ENCODE measurements at places on chromosomes 16 and 17. TPM values are rescaled to one million over a fixed set of nuclear protein-coding genes. Genes with fewer than 3 reads are reported as not detected.

- DNase-seq, result peak; percentile 37
These were observed 56.0 kb downstream of the TNFRSF13B start for GRCh38 chr17:16915752-16916556.

DNA sequence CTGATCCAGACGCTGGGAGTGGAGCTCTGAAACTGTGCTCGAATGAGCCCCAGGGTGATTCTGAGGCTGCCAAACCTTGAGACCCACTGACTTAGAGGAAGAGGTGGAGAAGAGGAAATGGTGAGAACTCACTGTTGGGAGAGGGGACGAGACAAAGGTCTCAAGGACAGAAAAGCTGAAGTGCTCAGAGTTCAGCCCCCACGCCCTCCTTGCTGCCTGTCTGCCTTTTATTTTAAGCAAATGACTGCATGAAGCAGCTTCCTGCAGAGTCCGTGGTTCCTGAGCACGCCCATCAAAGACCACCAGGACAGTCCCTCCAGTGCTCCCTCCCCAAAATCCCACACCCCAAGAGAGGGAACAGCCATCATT lies 20.4 kb downstream of the COTL1 start:
- DNase-seq, result no peak

GRCh38 chr17:21046216-21046615 lies 3.4 kb upstream of the USP22 start:
- no peak for DNase-seq

DNA sequence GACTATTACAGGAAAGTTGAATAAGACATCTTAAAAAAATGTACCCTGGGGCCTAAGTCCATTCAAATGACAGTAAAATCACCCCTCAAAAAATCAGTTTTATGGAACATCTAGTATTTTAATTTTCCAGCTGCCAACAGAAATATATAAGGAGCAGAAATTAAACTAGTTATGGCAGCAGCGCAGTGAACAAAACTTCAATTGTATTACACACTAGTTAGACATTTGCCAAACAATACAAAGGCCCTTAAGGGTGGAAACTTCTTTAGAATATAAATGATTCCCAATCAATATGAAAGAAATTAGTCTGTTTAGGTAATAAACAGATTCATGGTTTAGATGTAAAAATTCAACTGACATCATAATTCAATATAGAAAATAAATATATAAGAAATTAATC lies 18.1 kb upstream of the RFFL start:
- DNase-seq, result no peak

Gene WFIKKN1
- 0.33 TPM for total RNA-seq

DNA sequence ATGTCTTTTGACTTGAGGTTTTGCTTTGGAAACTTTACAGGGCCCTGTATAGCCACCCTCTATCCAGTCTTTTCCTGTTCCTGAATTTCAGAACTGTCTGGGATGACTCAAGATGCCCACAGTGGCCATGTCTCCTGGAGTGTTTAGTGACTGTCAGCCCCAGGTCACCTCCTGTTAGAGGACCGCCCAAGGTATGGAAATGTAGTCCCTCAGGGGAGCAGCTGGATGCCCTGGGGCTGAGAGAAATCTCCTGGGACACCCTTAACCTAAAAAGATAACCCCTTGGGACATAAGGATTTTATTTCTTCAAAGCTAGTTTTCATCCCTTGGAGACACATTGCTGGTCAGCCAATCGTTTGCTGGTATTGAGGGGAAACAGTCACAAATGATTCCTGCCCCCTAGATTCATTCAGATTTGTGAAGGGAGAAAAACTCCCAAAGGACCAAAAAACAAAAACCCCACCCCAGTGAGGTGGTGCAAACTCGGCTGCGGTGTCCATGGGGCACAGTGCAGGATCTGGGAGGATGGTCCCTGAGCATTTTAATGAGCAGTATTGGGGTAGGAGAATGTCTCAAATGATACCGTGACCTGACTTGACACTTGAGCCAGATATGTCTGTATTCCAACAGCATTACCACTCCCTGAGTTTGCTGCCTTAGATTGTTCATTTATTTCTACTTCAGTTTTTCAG lies 1.7 kb downstream of the ZNF267 start:
- no peak for DNase-seq

DNA sequence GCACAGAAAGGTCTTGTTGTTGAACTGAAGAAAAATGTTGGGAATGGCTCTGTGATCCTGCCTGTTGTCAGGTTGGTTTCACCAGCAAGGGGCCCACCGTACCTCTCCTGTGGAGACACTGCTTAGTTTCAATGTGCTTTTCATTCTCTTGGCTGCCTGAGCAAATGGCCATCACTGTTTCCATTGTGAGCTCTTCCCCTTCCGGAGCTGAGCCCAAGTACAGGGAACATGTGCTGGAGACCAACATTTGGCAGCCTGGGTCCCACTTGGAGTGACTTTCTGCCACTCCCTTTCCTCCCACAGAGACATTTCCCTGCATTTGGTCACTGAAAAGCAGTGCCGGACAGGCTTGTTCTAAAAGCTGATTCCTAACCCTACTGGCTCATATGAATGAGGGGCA lies 23.1 kb downstream of the GABARAPL2 start:
- DNase-seq, result no peak

Gene GHDC
- 10.5 TPM for total RNA-seq

DNA sequence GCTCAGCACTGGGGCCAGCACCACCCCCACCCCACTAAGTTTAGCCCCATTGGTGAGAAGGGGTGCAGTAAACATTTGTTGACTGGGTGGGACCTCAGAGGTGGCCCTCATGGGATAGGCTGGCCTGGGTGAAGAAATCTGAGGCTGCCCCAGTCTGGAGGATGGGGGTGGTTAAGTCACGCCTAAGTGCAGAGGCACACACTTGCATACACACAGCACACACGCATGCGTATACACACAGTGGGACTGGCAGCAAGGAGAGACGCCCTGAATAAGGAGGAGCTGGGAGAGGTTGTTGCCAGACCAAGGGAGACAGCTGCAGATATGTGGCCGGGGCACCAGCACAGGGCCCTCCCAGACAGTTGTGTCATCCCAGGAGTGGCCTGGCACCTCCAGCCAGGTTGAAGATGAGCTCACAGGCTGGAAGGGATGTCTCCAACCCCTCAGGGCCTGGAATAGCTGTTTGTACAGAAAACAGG lies 3.0 kb upstream of the BCAR1 start:
- no peak for DNase-seq

- peak; percentile 44 for DNase-seq
These were observed 1.5 kb upstream of the PRR29 start for GRCh38 chr17:63996430-63997182.

DNA sequence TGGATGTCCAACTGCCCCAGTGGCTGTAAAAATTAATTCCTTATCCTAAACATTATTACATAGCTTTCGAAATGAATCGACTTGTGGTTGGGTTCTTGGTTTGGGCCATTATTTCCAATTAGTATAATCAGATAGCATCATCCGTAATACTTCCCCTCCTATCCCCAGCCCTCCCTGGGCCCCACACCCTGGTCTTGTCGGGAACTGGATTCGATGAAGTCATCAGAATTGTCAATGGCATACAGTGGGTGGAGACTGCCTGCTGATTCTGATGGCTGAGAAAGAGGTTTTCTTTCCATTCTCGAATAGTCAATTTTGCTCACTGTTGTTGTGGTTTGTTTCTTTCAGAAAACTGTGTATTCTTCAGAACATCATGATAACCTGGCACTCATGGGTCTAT lies 395.1 kb downstream of the SEC14L1 start:
- no peak for DNase-seq

- no peak for DNase-seq
These were observed 481.9 kb downstream of the SOX9 start for GRCh38 chr17:72602517-72603419.

DNA sequence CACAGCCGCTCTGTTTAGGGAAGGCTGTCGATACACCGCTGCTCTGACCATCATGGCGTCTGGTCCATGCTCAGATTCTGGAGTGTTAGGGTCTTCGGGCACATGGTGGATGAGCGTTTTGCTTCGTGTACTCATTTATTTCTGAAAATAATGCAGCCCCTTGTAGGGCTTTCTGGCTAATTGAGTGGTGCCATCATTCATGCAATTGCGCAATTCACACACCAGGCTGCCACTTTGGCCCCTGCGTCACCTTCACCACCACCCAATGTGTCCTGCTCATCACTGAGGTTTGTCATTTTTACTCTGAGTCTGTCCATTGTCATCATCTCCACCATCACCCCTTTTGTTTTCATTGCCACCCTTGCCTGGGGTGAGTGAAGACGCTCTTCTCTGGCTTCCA lies 557.4 kb downstream of the WWOX start:
- DNase-seq, result no peak

Gene RCVRN
- not detected for total RNA-seq

Gene LCAT
- total RNA-seq, result 15.7 TPM

DNA sequence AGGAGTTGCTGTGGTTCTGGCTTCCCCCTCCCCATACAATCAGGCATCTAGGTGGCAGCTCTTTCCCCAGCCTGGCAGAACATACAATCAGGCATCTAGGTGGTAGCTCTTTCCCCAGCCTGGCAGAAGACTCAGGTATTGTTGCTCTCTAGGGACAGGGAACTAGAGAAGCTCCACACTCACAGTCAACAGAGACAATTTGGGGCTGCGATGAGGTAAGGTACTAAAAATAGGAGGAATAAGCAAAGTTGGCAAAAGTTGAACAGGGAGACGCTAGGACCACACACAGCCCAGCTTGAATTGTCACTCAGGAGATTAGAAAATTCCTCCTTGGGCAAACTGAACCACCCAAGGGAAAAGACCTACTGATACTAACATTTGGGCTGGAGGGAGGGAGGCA lies 315.5 kb upstream of the CDH5 start:
- no peak for DNase-seq

DNA sequence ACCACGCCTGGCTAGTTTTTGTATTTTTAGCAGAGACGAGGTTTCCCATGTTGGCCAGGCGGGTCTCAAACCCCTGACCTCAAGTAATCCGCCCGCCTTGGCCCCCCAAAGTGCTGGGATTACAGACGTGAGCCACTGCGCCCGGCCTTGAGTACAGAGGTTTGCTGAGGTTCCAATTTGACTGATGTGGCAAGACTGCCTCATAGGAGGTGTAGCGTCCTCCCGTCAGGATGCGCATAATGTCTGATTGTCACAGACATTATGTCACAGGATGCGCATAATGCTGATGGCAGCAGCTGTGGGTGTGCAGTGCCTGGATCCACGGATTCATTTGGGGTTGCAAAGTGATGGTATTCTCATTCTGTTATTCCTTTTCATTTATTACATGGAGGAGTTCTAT lies 45.2 kb downstream of the HAPSTR1 start:
- no peak for DNase-seq

GRCh38 chr16:24745391-24745790 lies 15.9 kb downstream of the TNRC6A start:
- DNase-seq, result no peak

Gene NDUFAF8
- total RNA-seq, result 52.5 TPM

- DNase-seq, result no peak
These were observed 145.8 kb downstream of the CYLD start for GRCh38 chr16:50887500-50888298.

- no peak for DNase-seq
These were observed 2.9 kb upstream of the KANSL1 start for GRCh38 chr17:46195939-46196716.

- DNase-seq, result no peak
These were observed 946.3 kb downstream of the KCNJ2 start for GRCh38 chr17:71115669-71115972.

- DNase-seq, result no peak
These were observed 13.5 kb downstream of the TBCD start for GRCh38 chr17:82765371-82765770.

DNA sequence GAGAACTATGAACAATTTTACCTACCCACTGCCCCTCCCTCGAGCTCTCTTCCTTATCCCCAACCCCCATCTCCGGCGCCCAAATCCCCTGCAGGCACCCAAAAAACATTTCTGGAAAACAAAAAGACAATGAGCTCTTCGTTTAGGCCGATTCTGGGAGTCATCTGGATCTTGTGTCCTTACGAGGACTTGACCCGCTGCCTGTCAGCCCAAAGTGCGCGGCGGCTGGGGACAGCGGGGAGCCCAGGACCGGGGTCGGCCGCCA lies 524 bp downstream of the STRADA start:
- DNase-seq, result no peak

GRCh38 chr17:57518587-57519581 lies 226.2 kb downstream of the CCDC182 start:
- no peak for DNase-seq

- DNase-seq, result no peak
These were observed 34.1 kb upstream of the DHX8 start for GRCh38 chr17:43449470-43450248.

- no peak for DNase-seq
These were observed 2.8 kb upstream of the ROGDI start for GRCh38 chr16:4805231-4805630.

- DNase-seq, result no peak
These were observed 20.0 kb downstream of the HS3ST3B1 start for GRCh38 chr17:14320734-14321475.

Gene NMT1
- total RNA-seq, result 270 TPM

Data from activated naive CD4-positive, alpha-beta T cell treated with anti-CD3 and anti-CD28 coated beads, Interleukin-2, amount 50 U/mL, for 72 hours (primary cell).